ENCODE measurements at places on chromosomes 7 and 10.

DNA sequence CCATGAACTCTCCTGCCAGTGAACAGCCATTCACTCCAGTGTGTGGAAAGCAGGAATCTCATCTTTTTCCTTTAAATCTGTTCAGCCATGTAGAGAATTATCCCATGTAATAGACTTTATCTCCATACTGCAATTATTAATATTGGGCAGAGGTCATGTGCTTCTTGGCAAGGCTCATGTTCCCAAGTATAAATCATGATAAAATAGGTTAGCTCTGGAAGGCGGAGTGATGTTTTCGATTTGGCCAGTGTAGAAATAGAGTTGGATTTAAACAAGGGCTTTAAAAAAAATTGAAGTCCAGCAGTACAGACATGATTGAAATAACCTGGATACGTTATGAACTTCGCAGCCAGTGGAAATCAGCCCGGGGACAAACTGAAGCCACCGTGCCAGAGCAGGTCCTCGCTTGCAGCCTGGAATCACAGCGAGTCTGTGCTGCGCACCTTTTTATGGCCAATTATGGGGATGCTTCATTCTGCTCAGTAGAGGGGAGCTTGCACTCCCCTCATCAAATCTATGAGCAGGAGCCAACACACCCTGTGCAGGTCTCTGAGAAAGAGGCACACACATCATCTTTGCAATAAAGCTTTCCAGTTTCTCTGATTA is 654.0 kb upstream of the MKI67 start:
- no peak for DNase-seq

DNA sequence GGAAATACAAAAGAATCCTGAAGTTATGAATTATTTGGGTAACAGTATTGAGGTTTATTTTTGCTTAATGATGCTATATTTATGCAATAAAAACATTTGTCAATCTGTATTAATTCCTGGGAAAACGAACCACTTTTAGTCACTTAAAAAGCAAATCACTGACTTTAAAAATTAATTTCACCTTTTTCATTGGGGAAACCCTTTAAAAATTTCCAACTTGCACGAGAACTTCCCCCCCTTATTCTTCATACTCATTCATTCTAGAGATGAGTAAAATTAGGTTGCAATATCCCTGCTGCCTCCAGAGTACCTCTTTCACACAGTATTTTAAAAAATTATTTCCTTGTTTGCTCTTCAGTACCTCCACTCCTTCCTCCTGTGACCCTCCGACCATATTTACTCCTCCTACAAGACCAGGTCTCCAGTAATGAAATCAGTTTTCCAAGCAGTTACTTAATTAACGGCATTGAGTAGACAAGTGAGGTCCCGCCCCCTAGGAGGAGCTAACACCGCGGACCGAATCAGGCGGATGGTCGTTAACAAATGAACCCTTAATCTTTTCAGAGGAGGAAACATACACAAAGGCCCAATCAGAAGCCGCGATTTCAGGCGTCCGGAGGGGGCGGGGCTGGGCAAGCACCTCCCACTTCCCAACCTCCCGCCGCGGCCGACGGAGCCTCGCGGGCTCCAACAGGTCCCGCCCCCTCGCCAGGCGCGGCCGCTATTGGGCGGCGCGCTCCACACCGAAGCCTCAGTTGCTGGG is 465 bp upstream of the TRIM24 start:
- DNase-seq: peak; percentile 49

DNA sequence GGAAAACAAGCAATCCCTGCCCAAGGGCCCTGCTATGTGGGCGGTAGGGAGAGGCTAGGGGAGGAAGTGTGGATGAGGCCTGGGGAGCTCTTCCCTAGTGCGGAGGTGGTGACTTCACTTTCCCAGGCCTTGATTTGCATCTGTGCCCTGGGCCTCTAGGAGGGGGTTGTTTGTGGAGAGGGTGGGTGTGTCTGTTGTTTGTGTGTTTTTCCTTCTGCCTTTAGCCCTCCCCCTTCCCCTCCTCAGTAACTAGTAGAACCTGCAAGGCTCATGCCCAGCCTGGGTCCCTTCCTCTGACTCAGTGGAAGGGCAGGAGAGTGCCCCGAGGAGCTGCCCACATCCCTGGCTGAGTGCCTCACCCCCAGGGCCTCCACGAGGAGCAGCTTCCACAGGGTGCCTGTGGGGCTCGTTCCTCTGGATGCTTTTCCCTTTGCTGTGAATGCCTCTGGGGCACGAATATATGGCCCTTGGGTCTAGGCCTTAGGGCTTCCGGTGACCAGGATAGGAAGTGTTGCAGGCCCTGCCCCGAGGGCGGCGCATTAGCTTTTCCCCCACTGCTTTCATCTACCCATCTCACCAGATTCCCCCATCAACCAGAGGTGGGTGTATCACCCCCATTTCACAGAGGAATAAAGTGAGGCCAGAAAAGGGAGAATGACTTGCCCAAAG is 89.4 kb upstream of the DUSP5 start:
- no peak for DNase-seq

- no peak for DNase-seq
These were observed 9.2 kb upstream of the LRRC20 start for GRCh38 chr10:70391654-70392053.

DNA sequence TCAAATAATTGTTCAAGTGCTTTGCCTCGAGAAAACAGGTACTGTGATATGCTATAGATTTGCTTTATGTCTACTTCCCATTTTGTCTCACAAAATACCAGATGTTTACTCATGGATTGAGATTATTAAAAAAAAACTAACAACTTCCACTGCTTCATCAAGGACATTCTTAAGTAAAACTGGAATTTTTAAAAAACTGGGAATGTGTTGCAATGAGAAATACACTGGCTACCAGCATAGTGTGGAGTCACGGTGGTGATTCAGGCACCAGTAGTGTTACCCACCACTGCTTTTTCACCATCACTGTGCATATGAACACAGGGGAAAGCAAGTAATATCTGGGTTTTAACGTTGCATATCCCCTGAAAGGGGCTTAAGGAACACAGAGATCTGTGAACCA is 21.2 kb downstream of the FIGNL1 start:
- no peak for DNase-seq

- no peak for DNase-seq
These were observed 99.1 kb upstream of the PDGFA start for GRCh38 chr7:618539-619367.

- no peak for DNase-seq
These were observed 250.7 kb upstream of the ZNF32 start for GRCh38 chr10:43899224-43899959.

DNA sequence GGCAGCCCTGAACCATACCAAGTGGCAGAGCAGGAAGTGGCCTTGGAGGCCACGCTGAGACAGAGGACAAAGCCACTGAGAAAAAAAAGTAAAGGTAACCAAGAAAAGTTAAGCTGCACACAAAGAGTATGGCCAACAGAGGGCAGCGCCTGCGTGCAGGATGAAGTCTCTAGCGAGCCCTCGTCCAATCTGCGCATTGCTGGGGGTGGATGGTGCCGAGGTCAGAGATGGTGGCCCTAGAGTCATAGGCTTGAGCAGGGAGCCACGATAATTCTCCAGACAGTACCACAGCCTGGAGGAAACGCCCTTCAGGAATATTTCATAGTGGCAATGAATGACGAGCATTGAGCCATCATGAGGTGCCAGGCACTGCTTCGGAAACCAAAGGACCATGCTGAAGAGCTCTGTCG is 9.7 kb downstream of the ATP6V0E2 start:
- no peak for DNase-seq

- DNase-seq: no peak
These were observed 1201.1 kb downstream of the SORCS1 start for GRCh38 chr10:105963334-105963884.

DNA sequence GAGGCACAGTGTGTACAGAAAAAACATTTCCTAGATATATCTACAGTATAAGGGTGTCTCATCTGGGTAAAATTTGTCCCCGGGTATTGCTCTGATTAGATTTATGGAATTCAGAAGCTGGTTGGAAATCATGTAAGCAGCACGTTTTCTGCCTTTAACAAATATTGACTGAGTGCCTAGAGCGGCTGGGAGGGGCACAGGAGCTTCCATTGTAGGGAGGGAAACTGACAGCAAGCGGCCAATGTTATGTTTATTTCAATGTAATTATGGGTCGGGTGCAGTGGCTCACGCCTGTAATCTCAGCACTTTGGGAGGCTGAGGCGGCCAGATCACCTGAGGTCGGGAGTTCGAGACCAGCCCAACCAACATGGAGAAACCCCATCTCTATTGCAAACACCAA is 4.4 kb upstream of the RFC2 start:
- DNase-seq: no peak

GRCh38 chr10:27713941-27714340 is 31.7 kb downstream of the MKX start:
- DNase-seq: no peak
